ENCODE measurements at places on chromosomes 3 and 15.

DNA sequence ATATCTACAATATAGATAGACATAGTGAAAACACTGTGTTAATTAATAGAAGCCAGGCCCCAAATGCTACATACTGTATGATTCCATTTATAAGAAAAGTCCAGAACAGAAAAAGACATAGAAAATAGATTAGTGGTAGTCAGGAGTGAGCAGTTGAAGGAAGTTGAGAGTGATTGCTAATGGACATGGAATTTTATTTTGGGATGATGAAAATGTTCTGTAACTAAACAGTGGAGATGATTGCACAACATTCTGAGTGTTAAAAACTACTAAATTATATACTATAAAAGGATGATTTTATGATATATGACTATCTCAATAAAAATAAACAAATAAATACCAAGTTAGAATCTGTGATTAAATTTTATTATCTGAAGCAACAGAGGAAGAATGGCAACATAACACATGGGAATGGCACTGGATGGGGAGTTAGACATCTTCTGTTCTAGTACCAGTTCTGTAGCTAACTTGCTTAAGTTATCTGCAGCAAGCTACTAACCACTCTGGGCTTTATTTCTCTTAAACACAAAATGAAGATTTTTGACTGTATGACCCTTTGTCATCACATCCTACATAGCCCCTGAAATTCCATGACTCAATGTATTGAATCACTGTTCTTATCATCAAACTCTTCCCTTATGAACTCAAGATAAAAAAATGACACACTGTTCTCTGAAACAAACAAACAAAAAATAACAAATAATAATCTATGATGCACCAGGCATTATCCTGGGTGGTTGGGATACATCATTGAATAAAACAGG is 612.7 kb downstream of the TBL1XR1 start:
- no peak for DNase-seq

- no peak for DNase-seq
These were observed 138.5 kb downstream of the ARPP21 start for GRCh38 chr3:35777563-35778554.

DNA sequence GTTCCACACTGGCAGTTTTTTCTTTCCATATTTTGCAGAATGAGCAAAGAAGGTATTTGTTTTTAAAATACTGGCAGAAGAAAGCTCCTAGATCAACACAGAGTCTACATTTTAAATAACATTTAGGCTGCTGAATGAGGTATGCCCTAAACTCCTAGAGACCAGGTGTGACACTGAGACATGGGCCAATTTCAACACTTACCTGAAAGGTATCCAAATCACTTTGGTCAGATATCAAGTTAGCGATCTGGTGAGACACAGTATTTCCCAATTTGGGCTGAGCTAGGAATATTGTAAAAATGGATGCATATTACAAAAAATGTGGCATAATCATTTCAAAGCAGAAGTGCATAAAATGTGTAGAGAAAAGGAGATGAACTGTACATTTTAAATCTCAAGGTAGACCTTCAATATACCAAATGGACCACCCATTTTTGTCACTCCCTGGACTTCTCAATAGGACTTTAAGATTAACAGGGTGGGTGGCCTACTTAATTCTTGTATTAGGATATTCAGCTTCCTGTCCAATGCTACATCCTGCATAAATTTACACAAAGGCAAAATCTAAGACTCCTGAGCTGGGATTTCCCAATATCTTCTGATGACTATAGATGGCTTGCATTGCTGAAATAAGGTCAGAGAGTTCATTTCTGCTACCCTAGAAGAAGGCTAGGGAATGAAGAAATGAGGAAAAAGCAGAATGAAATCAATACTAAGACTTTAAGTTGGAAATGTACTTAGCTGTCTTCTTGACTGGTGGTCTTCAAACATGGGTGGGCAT is 487.8 kb downstream of the FOXP1 start:
- no peak for DNase-seq

DNA sequence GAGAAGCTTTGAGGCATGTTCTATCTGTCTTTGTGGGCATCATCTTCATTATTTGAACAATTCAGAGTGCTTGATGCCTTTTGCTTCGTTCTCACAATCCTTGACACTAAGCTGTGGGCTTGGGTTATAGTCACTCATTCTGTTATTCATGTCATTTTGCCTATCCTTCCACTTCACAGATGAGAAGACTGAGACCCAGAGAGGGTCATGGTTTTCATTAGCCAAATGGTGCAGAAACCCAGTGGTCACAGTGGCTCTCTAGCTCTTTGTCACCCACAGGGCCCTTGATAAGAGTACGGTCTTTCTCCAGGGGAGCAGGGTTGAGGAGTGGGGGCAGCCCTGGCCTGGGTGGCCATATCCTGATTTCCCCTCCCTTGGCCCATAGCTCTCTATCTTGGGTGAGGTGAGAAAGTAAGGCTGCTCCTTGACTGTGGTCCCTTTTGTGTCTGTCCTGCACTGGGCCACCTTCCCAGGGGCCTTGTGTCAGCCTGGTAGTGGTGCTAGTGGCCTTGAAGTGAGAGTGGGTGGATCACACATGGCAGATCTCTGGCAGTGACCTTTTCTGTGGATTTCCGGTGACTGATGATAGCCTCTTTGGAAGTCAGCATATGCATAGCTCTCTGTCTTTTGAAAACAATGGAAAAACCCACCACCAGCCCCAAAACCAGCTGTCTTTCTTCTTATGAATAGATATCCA is 130.1 kb downstream of the IGF1R start:
- DNase-seq: no peak

DNA sequence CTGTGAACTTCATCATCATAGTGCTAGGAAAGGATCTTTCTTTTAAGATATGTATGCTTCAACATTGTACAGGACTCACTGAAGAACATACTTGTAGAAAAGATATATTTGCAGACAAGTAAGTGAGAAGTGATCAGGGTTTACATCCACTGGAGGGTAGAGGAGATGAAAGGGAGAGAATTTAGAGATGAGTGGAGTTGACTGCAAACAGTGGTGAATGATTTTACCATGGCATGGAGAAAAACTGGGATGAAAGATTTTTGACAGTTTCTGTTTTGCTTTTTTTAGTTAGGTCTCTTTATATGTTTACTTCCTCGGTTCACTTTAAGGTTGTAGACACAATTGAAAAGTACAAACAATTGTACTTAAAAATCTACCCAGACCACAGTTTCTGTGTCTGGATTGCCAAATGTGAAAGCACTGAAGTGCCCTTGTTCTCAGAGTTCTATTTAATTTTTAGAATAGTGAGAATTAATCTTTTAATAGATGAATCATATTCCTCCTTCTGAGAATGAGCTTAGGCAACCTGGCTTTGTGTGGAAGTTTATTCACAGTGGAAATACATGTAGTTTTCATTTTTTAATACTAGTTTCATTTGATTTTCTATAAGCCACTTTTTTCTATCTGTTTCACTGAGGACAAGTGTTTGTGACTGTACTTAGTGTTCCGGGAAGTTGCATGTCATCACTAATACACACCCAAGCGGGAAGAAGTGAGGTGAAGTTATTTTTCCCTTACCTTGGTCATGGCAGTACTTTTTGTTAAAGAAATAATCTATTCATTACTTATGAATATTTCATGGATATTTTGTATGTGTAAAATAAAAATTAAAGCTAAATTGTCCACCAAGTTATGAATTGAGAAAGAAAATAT is 1.8 kb upstream of the GPR171 start:
- DNase-seq: no peak

DNA sequence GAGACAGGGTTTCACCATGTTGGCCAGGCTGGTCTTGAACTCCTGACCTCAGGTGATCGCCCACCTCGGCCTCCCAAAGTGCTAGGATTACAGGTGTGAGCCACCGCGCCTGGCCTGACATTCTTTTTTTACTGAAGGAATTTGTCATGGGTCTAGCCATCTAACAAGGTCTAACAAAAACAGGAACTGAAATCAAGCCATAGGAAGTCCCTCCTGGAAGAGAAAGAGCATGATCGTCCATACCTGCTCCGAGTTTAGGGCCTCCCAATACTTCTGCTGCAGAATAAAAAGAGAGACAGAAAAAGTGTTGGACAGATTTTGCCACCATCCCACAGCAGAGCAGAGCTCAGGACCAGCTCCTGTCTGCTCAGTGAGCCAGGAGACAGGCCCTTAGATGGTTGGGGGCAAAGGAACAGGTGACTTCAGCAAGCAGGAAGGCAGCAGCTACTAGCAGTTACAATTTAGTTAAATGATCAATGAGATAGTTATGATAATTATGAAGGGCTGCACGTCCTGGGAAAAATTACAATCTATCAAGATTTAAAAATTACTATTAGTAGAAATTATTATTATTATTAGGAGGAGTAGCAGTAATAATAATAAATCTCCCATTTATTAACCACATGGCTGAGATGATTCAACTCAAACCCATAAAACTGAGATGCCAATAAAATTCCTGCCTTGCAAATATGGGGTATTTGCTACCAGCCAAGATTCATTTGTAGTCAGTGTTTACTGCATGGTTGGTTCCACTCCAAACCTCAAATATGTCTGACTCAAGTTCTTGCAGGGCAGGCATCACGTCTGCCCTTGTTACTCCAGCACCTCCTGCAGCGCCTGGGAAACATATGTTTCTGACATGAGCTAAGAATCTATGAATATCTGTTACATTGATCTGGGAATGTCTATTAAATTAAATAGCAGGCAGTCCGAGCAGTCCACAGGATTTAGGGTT is 40.1 kb downstream of the TMEM44 start:
- DNase-seq: peak; percentile 29

GRCh38 chr3:106748472-106749262 is 628.6 kb upstream of the CCDC54 start:
- no peak for DNase-seq

GRCh38 chr15:61777689-61778088 is 282.6 kb downstream of the VPS13C start:
- DNase-seq: no peak

DNA sequence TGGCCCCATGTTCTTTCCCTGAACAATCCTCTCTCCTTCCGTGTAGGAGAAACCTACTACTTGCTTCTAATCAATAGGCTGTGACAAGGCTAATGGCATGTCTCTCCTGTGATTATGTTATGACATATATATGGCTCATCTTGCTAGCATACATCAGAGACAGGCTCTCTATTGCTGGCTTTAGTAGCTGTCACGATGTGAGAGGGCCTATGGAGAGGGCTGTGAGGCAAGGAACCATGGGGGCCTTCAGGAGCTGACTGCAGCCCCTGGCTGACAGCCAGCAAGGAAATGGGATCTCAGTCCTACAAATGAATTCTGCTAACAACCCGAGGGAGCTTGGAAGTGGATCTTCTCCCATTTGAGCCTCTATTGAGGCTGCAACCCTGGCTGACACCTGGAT is 96.3 kb downstream of the EOMES start:
- no peak for DNase-seq

DNA sequence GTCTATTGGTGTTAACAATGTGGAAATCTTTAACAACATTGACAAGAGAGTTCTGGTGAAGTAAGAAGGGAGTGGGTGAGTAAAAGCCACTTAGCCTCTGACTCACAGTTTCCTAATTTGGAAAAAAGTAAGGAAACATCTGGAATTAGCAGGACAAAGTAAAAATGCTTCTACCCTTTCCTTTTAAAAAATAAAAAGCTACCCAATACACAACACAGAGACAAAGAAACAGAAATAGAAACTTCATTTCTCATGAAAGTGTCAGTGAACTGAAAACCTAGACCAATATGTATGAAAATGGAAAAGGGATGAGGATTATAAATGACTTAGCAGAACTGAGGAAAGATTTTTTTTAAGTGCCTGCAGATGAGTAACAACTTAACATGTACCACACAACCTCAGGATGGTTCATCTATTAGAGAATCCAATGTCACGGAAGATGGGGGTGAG is 65.4 kb downstream of the SSR3 start:
- no peak for DNase-seq

DNA sequence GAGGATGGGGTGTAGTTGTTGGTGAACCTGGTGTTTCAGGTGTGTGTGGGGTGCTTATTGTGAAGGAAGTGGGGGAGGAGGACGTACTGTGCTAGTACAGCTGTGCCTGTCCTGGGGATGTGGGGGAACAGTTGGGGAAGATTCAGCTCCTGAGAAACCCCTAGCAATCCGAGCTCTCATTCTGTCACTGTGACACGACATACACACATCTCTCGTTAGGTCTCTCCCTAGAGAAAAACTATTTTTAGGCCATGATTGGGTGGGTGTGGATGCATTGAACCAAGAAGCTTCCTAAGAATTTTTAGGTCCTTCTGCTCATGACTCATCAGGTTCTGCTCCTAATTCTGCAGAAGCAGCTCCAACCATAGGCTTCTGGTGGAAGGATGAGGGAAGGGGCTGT is 54.3 kb downstream of the SLC30A4 start:
- DNase-seq: no peak

DNA sequence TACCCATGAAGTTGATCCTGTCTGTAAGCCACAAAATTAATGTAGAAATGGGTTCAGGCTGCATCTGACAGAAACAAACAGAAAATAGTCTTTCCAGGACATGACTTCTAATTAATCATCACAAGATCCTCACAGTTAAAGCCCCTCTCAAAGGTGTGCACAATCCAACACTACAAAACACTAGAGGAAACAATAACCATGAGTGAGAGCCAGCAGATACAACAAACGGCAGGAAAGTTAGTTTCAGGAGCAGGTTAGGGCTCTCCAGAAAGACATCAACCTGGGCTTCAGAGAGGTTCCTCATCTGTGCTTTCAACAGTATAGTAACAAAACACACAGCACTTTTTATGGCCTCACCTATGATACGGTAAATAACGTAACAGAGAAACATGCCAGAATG is 42.8 kb downstream of the DPH3 start:
- DNase-seq: no peak

GRCh38 chr3:77618686-77619085 is 578.8 kb downstream of the ROBO2 start:
- DNase-seq: no peak

- DNase-seq: no peak
These were observed 1.2 kb downstream of the CADPS start for GRCh38 chr3:62873761-62874710.

- no peak for DNase-seq
These were observed 976 bp downstream of the ABHD17C start for GRCh38 chr15:80695911-80696661.

- no peak for DNase-seq
These were observed 348.5 kb upstream of the POU1F1 start for GRCh38 chr3:87624860-87625259.

DNA sequence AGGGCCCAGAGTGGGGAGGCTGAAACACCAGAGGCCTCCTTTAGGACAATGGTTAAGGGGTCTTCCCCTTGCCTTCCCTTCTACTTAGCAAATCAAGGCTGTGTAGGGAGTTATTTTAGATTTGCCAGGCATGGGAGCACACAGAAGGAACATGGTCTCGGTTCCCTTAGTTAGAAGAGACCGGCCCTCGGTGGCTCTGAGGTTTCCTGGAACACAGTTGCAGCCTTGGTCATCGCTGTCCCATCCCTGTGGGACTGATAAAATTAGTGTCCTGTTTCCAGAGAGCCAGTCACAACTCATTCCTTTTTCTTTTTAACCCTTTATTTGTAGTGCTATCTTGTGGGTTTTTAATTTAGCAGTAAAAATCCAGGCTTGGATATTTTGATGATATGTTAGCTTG is 81.4 kb downstream of the CRTC3 start:
- no peak for DNase-seq

- DNase-seq: no peak
These were observed 18.4 kb downstream of the ACKR2 start for GRCh38 chr3:42827654-42828053.

Data from naive B cell (primary cell).